ENCODE measurements at places on chromosomes 5 and 9. TPM values are rescaled to one million over a fixed set of nuclear protein-coding genes. Genes with fewer than 3 reads are reported as not detected.

GRCh38 chr9:89978185-89978584 lies 373.4 kb downstream of the GADD45G start:
- no peak for DNase-seq

- no peak for DNase-seq
These were observed 297.0 kb upstream of the ACTBL2 start for GRCh38 chr5:57779383-57780223.

FOXI1 gene
- 0.18 TPM for total RNA-seq

BTNL3 gene
- total RNA-seq, result not detected

GRCh38 chr5:62310426-62311143 lies 4.6 kb downstream of the KIF2A start:
- DNase-seq, result no peak

DNA sequence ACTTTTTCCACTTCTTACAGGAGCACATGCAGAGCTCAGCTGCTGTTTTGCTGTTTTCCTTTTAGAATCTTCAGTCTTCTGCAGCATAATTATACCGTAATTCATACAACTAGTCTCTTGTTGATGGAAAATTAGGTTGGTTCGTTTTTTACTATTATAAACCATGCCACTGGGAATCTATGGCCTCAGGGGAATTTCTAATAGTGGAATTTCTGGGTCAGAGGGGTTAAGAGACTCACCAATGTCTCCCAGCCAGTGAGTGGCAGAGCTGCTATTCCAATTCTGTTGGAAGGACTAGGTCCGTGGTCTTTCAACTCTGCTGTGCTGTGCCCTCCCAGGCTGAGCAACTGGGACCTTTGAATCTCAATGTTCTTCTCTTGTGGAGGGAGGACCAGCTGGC lies 282.5 kb downstream of the ZSWIM6 start:
- DNase-seq, result no peak

GRCh38 chr5:158277276-158277675 lies 418.3 kb upstream of the CLINT1 start:
- DNase-seq, result no peak

GRCh38 chr5:127801751-127802476 lies 98.7 kb downstream of the CCDC192 start:
- no peak for DNase-seq

GRCh38 chr9:111902391-111903139 lies 6.0 kb downstream of the UGCG start:
- no peak for DNase-seq

GRCh38 chr9:104144336-104144735 lies 50.2 kb downstream of the SMC2 start:
- DNase-seq, result no peak

HTR1A gene
- total RNA-seq, result not detected

DNA sequence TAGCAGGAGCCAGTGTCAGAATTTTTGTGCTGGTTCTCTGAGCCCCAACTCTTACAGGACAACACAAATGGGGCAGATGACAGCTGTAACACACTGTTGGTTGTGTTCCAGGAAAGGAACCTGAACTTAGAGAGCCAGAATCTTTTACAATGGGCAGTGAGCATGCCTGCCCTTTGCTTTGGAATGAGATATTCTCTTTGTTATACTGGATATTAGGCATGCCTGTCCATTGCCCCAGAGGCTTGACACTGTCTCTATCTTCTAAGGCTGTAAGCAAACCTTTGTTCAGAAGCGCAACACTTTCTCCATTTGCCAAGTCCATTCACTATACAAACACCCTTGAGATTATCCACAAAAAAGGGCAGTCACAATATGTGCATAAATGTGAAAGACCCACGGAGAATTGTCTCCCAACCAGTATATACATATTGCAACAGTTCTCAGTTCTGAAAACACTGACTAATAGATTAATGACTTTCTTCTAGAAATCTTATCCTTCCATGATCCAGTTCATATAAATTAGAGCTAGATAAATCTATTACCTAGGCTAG lies 26.3 kb upstream of the CEP120 start:
- DNase-seq, result no peak

DNA sequence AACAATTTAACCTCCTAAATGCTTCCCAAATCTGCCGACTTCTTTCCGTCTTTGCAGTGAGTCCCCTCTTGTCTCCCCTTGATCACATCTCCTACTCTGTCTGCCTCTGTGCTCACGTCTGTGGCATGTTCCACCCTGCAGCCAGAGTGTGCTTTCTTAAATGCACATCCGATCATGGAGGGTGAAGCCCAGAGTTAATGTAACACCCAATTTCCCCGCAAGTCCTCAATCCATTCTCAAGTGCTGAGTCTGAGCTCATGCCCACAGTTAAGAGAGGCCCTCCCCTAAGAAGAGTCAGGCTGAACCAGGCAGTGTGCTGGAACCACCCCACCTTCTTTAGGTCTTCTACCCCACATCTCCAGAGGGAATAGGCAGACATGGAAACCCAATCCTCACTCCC lies 164.8 kb downstream of the EPB41L4A start:
- DNase-seq, result no peak

DNA sequence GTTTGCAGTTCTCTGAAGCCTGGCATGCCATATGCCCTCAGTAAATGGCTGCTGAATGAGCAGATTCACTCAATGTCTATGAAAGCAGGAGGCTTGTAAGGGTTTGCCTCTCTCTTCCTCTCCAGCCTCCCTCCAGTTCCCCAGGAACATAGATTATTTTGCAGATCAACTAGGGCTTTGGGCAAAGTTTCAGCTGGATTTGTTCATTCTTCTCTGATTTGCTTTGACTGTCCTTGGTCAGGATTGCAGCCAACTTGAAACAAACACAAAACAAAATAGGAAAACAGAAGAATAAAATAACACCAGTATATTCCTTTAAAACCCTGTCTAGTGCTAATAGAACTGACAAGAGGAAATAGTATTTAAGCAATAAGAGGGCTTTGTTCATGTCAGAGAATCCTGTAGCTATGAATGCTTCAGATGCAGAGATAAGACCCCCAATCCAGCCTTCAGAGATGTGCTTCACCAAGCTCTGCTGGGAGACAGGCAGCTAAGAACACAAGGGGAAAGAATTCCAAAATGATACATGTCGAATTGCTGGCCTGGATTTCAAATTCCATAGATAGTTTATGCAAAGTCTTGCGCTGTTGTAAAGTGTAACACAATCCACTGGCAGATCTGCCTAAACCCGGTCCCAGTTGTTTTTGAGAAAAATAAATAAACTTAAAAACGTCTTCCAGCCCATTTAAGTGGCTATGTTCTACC lies 174.3 kb downstream of the PAPPA start:
- DNase-seq, result no peak

DNA sequence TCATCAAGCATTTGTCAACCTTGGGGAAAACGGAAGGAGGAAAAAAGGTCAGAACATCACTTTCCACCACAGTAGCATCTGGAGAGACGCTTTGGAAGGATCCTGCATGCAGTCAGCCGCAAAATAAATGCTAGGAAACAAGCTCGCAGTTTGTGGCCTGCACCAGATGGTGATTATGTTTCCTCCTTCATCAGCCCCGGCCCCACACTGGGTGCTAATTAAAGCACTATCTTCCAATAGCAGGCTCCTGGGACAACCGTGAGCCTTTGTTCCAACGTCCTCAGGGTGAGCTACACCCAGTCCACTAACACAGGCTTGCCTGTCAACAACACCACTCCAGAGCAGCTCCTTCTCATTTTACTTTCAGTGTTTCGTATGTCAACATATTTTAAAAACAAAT lies 64.0 kb downstream of the RNF130 start:
- DNase-seq, result no peak

- no peak for DNase-seq
These were observed 21.6 kb downstream of the RAB14 start for GRCh38 chr9:121179930-121180681.

- no peak for DNase-seq
These were observed 479.9 kb upstream of the ZNF462 start for GRCh38 chr9:106383072-106383471.

- no peak for DNase-seq
These were observed 243.7 kb downstream of the CWC27 start for GRCh38 chr5:65012301-65012892.

PCDHB12 gene
- total RNA-seq, result not detected

RNF183 gene
- total RNA-seq, result not detected

DNA sequence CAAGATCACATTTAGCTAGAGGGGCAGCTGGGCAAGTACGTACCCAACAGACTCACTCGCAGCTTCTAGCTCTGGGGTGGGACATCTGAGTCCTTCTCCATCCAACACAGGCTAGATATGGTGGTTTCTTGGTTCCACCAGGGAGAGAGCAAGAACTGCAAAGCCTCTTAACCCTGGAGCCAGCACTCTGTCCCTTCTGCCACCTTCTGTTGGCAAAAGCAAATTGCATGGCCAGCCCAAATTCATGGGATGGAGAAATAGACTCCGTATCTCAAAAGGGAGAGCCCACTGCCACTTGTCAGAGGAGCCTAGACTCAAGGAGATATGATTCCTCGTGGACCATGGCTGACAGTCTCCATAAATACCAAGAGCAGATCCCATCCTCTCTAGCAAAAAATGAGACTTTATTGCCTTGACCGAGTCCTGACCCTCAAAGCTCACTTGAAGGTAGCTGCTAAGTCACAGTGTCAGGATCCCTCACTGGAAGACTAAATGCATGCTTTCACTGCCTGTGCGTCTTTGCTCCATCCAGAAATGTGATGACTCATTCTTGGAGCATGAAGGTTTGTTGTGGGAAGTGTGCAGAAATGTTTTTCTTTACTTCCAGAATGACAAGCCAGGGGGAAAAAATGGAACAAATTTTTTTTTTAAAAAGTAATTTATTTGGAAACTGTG lies 28.8 kb upstream of the ROR2 start:
- no peak for DNase-seq

All from T-helper 17 cell (primary cell).